ENCODE measurements at places on chromosomes 6 and 20. TPM values are rescaled to one million over a fixed set of nuclear protein-coding genes. Genes with fewer than 3 reads are reported as not detected.

NFATC2 gene
- 1.2 TPM for polyA plus RNA-seq

SLC26A8 gene
- 0.02 TPM for polyA plus RNA-seq

IP6K3 gene
- polyA plus RNA-seq = 0.46 TPM

CRISP1 gene
- polyA plus RNA-seq = not detected

GNRH2 gene
- polyA plus RNA-seq = not detected

BTN1A1 gene
- polyA plus RNA-seq = not detected

MRPS10 gene
- polyA plus RNA-seq = 74.1 TPM

GTSF1L gene
- not detected for polyA plus RNA-seq

BIRC7 gene
- not detected for polyA plus RNA-seq

EBF4 gene
- 0.35 TPM for polyA plus RNA-seq

BMP5 gene
- 0.05 TPM for polyA plus RNA-seq

HNF4A gene
- polyA plus RNA-seq = not detected

DNA sequence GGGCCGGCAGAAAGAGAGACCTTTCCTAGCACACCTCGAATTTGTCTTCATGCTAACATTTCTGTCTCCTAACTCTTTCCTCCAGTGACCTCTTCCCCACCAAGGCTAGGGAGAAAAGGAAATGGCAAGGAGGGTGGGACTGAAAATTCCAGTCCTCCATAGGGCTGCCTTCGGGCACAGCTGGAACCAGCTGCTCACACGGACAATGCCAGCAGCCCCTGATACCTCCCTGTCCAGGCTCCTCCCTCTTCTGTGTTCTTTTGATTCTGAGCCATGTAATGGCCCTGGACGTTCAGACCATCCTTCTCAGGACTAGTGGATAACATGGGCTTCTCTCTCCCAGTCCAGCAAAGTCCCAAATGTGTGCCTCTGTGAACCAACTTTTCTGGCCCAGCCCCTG is 29.1 kb upstream of the PHACTR3 start:
- H3K4me1 ChIP-seq = no peaks in the 10 kb centered on the region
- no peak overlapping the region for H3K27ac ChIP-seq
- no peaks in the 10 kb centered on the region for H3K27me3 ChIP-seq
- no peak for DNase-seq
- no peak overlapping the region for H3K4me3 ChIP-seq
- H3K36me3 ChIP-seq = no peaks in the 10 kb centered on the region

DNA sequence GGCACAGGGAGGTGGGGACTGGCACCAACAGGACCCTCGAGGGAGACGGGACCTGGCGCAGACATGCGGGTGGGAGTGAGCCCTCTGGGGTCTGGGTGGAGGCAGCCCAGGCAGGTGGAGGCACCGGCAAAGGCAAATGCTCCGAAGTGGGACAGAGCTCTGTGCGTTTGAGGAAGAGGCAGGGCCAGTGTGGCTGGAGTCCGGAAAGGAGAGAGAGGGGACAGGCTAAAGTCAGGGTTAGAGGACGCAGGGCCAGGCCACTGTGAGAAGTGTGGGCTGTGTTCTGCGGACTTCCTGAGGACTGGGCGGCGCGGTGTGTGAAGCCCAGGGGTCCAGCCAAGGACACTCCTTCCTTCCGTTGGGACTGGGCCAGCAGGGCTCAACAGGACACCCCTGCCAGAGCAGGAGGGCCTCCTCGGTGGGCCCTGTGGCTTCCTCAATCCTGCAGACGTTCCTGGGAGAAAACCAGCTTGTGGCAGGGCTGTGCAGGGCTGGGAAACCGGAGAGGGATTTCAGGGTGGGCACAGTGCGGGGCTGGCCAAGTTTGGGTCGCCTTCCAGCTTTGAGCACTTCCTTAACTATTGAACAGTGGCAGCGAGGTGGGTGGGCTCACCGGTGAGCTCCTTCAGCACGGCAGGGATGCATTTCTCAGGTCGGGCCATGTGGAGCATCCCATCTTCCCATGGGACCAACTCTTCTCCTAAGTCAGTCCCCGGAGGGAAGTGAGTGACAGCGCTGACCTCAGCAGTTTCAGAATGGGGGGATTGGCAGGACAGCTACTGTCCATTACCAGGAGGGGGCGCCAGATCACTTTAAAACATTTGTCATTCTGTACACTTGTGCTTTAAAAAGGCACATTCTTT is 22.5 kb downstream of the MOCS3 start:
- DNase-seq = peak; percentile 75
- H3K36me3 ChIP-seq = no peaks in the 10 kb centered on the region
- H3K27me3 ChIP-seq = no peaks in the 10 kb centered on the region
- no peak overlapping the region for H3K4me3 ChIP-seq
- peaks cover 22% of the 10 kb centered on the region for H3K4me1 ChIP-seq

DNA sequence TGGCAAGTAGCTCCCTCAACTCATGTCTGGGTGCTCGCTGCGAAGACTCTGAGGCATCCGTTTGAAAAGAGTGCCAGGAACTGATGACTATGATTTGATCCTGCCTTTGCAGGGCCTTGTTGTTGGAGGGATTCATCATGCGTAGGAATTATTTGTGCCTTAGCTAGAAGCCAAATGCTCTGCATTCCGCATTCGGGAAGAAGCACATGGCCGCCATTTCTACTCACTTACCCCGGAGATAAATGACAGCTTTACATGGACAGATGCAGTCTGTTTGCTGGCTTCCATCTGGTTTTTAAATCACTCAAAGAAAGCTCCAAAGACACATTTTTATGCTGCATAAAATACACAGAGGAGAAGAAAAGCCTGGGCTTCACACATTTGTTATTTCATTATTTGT is 363.3 kb upstream of the CDH4 start:
- H3K27ac ChIP-seq = no peak overlapping the region
- H3K27me3 ChIP-seq = no peaks in the 10 kb centered on the region
- H3K4me1 ChIP-seq = no peaks in the 10 kb centered on the region
- DNase-seq = no peak
- H3K4me3 ChIP-seq = no peak overlapping the region

- no peaks in the 10 kb centered on the region for H3K36me3 ChIP-seq
- no peaks in the 10 kb centered on the region for H3K4me1 ChIP-seq
These were observed 229.7 kb upstream of the ASCC3 start for GRCh38 chr6:101110814-101111213.

DNA sequence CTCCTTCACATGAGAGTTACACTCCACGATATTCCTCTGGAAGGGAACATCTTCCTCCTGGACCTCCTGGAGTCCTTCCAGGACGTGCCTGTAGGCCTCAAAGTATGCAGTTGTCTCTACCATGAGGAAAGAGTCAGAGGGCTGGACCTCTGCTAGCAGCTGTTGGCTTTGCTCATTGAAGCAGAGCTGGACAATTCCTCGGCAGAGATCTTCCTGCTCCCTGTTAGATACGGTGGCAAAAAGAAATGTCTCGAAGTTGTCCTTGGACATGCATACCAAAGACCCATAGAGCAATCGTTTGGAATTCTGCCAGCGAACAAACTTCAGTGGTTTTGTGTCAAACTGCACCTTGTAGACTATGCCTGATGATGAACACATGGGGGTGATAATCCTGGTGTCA is 7.7 kb downstream of the ZNFX1 start:
- H3K36me3 ChIP-seq = peaks cover 8% of the 10 kb centered on the region
- no peaks in the 10 kb centered on the region for H3K27me3 ChIP-seq
- no peak overlapping the region for H3K4me3 ChIP-seq

GRCh38 chr6:45966340-45966739 is 49.3 kb downstream of the CLIC5 start:
- no peaks in the 10 kb centered on the region for H3K36me3 ChIP-seq
- no peaks in the 10 kb centered on the region for H3K4me1 ChIP-seq
- DNase-seq = no peak
- no peaks in the 10 kb centered on the region for H3K27me3 ChIP-seq
- no peak overlapping the region for H3K4me3 ChIP-seq
- H3K27ac ChIP-seq = no peak overlapping the region

DNA sequence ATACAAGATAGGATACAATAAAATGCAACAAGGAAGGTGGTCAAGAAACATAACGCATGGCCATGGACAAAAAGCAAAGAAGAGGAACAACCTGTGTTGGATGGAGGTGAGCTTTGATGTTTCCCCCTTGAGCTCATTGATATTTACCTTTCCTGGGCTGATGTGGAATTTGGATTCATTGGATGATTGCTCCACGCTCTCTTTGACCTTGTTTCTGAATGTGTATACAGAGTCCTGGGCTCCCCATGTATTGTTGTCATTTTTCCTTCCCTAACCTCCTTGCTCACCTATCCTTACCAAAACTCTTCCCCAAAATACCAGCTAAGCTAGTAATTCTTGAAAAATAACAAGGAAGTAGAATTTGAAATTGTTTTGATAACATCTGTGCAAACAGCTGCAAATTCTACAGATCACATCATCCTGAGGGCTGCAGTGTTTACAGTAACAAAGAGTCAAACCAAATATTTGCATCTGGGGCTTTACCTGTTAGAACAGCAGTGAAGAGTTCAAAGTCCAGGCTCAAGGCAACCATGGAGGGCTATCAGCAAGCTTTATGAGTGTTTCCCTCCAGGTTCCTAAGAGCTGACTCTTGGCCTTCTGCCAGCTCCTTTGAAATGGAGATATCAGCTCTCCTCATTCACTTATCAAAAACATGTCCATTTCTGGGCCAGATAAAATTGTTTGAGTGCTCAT is 214.3 kb upstream of the MARCKS start:
- DNase-seq = peak; percentile 21
- no peak overlapping the region for H3K27ac ChIP-seq
- no peaks in the 10 kb centered on the region for H3K27me3 ChIP-seq
- H3K36me3 ChIP-seq = no peaks in the 10 kb centered on the region

GRCh38 chr6:44012078-44012493 is 115.2 kb downstream of the MRPL14 start:
- H3K4me1 ChIP-seq = peaks cover 19% of the 10 kb centered on the region
- H3K27me3 ChIP-seq = no peaks in the 10 kb centered on the region
- H3K4me3 ChIP-seq = no peak overlapping the region
- H3K36me3 ChIP-seq = no peaks in the 10 kb centered on the region
- H3K27ac ChIP-seq = peak overlapping the region; percentile 98
- DNase-seq = peak; percentile 97

DNA sequence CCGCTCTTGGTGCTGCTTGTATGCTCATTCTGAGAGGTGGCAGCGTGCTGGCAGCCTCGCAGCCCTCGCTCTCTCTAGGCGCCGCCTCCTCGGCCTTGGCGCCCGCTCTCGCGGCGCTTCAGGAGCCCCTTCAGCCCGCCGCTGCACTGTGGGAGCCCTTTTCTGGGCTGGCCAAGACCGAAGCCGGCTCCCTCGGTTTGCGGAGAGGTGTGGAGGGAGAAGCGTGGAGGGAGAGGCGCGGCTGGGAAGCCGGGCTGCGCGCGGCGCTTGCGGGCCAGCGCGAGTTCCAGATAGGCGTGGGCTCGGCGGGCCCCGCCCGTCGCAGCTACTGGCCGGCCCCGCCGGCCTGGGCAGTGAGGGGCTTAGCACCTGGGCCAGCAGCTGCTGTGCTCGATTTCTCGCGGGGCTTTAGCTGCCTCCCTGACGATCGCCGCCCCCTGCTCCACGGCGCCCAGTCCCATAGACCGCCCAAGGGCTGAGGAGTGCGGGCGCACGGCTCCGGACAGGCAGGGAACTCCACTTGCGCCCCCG is 19.5 kb upstream of the FAM8A1 start:
- H3K4me3 ChIP-seq = peak overlapping the region; percentile 19
- H3K27ac ChIP-seq = no peak overlapping the region
- H3K36me3 ChIP-seq = no peaks in the 10 kb centered on the region
- no peaks in the 10 kb centered on the region for H3K4me1 ChIP-seq
- peak; percentile 49 for DNase-seq
- H3K27me3 ChIP-seq = no peaks in the 10 kb centered on the region

- H3K4me1 ChIP-seq = no peaks in the 10 kb centered on the region
- DNase-seq = peak; percentile 12
- no peak overlapping the region for H3K4me3 ChIP-seq
- no peaks in the 10 kb centered on the region for H3K27me3 ChIP-seq
These were observed 41.8 kb downstream of the RBM38 start for GRCh38 chr20:57432862-57433491.

GRCh38 chr6:148544421-148544820 is 201.8 kb downstream of the SASH1 start:
- no peaks in the 10 kb centered on the region for H3K4me1 ChIP-seq
- no peak overlapping the region for H3K27ac ChIP-seq
- DNase-seq = no peak
- H3K36me3 ChIP-seq = peaks cover 18% of the 10 kb centered on the region

GRCh38 chr6:11785415-11785773 is 6.8 kb upstream of the ADTRP start:
- no peak overlapping the region for H3K4me3 ChIP-seq
- no peaks in the 10 kb centered on the region for H3K27me3 ChIP-seq
- H3K4me1 ChIP-seq = no peaks in the 10 kb centered on the region
- H3K27ac ChIP-seq = no peak overlapping the region
- no peaks in the 10 kb centered on the region for H3K36me3 ChIP-seq

GRCh38 chr20:14303651-14304050 is 33.8 kb downstream of the FLRT3 start:
- no peak overlapping the region for H3K27ac ChIP-seq
- no peaks in the 10 kb centered on the region for H3K4me1 ChIP-seq
- no peaks in the 10 kb centered on the region for H3K27me3 ChIP-seq
- no peak overlapping the region for H3K4me3 ChIP-seq
- DNase-seq = no peak

- H3K27me3 ChIP-seq = no peaks in the 10 kb centered on the region
- no peak overlapping the region for H3K4me3 ChIP-seq
- peak; percentile 73 for DNase-seq
These were observed 708.4 kb upstream of the CITED2 start for GRCh38 chr6:140082867-140083297.

DNA sequence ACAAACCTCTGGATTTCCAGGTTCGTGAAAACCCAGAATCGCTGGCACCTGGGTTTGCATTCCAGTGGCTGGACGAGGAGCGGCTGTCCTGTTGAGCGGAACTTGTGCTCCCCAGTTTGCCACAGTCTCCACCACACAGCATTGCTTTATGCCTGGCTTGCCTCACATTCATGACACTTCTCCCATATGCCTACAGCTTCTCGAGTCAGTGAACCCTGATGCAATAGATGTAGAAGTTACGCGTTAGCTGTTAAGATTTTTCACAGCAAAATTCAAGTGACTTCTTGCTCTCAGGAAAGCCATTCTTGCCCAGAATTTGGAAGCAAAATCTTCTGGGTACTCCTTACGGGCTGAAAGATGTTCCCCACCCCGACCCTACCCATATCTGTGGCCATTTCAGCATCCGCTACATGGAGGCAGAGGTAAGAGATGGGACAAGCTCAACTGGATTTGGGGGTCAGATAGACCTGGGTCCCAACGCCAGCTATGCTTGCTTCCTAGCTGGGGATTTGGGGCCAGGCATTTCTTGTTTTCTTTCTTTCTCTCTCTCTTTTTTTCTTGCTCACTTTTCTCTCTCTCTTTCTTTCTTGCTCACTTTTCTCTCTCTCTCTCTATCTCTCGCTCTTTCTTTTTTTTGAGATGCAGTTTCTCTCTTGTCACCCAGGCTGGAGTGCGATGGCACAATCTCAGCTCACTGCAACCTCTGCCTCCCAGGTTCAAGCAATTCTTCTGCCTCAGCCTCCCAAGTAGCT is 12.4 kb upstream of the GDAP1L1 start:
- no peaks in the 10 kb centered on the region for H3K27me3 ChIP-seq
- peak; percentile 8 for DNase-seq
- no peaks in the 10 kb centered on the region for H3K36me3 ChIP-seq
- H3K4me3 ChIP-seq = no peak overlapping the region

GRCh38 chr20:14966808-14967207 is 629.4 kb upstream of the FLRT3 start:
- DNase-seq = no peak
- H3K36me3 ChIP-seq = no peaks in the 10 kb centered on the region
- H3K27me3 ChIP-seq = no peaks in the 10 kb centered on the region
- H3K4me1 ChIP-seq = no peaks in the 10 kb centered on the region

Measured in fibroblast of lung (primary cell).